ENCODE measurements at places on chromosomes 2 and 18.

GRCh38 chr2:232549655-232550353 lies 553 bp downstream of the TIGD1 start:
- DNase-seq, result no peak

DNA sequence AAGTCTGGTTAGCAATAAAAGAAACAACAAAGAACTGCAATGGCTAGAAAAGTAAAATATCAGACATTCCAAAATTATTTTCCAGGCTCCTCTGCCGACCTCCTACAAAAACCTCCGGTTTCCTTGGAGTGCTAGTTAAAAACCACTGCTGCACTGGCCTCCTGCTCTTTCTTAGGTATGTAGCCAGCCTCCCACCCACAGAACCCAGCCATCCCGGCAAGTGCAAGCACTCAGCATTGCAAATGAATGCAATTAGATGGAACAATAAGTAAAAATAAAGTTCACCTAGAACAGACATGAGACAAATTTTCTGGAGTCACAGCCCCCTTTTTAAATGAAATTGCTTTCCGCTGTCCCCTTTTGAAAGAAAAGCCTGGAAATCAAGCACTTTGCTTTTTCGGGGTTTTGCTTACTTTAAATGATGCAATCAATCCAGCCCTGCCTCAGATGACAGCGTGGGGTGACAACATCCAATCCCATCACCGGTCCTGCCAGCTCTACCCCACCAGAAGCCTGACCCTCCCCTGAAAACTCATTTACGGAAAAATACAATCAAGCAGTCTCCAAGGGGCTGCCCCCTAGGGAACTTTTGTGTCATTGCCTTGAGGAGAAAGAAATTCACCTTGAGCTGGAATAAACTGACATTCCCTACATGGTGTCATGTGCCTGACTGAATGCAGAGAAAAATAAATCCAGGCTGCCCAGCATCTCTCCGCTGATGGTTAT lies 199.8 kb downstream of the EPHA4 start:
- DNase-seq, result peak; percentile 17

DNA sequence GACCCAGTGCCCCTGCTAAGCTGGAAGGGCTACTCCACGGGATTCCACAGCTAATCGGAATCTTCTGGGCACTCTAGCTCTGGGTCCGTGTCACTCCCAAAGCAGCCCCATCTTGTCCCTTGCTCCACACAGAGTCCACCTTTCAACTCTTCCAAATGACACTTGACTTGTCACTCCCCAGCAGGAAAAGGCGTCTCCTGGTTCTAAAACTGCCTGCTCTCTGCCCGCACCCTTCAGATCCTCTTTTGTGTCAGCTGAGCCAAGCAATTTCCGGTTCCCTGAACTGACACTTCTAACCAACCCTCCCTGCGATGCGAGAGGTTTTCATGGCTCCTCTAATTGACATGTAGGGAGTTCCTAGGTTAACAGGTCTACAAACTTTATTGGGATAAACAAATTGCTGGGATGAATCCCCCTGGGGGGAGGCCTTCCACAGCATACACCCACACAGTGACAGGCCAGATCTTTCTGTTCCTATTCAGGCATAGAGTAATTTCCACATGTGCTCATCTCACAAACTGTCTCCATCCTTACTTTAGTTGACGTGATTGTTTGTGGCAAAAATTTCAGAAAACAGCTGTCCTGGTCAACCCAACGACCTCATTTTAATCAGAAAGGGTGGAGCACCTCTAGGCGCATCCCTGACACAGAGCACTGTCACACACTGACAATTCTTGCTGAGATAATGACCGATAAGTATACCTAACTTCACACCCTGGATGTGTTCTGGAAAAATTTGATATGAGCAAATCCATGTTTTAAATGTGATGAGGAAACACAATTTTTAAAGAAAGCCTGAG lies 104.9 kb downstream of the RBMS1 start:
- DNase-seq, result no peak

DNA sequence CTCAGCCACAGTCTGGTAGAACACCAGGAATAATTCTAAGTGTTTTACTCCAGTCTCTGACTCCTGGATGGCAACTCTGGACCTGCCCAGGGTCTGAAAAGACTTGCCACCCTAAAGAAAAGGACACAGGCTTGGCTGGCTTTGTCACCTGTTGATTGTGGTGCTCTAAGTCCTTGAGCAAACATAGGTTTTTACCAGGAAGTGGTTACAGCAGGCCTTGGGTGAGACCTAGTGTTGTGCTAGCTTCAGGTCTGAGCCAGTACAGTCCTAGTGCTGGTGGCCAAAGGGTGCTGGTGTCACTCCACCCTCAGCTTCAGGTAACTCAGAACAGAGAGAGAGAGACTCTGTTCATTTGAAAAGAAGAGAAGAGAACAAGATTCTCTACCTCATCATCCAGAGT lies 1239.4 kb upstream of the CRIM1 start:
- no peak for DNase-seq

GRCh38 chr2:191312163-191312562 lies 67.0 kb downstream of the MYO1B start:
- DNase-seq, result no peak

DNA sequence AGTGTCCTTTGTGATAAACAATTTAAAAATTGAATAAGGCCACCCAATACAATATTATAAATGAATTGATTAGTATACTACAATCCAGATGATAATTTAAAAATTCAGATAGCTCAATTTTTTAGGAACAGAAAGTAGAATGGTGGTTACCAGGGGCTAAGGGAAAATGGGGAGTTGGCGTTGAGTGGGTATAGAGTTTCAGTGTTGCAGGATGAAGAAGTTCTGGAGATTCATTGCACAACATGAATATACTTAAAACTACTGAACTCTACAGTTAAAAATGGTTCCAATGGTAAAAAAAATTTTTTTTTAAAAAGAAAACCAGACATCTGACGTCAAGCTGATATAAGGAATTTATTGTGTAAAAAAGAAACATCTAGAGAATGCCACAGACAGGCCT lies 20.9 kb downstream of the SLC39A6 start:
- no peak for DNase-seq

DNA sequence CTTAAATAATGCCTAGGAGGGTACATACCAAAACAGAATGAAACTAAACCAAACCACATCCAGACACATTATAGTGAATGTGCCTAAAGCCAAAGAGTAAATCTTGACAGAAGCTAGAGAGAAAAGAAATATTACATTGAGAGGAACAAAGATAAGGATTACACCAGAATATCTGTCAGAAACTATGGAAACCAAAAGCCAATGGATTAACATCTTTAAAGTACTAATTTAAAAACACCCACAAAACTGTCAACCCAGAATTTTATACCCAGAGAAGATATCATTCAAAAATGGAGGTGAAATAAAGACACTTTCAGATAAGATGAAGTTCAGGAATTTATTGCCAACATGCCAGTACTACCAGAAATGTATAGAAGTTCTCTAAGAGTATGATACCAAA lies 198.5 kb upstream of the ZEB2 start:
- DNase-seq, result no peak

GRCh38 chr2:129376426-129377077 lies 602.9 kb upstream of the RAB6C start:
- DNase-seq, result no peak

DNA sequence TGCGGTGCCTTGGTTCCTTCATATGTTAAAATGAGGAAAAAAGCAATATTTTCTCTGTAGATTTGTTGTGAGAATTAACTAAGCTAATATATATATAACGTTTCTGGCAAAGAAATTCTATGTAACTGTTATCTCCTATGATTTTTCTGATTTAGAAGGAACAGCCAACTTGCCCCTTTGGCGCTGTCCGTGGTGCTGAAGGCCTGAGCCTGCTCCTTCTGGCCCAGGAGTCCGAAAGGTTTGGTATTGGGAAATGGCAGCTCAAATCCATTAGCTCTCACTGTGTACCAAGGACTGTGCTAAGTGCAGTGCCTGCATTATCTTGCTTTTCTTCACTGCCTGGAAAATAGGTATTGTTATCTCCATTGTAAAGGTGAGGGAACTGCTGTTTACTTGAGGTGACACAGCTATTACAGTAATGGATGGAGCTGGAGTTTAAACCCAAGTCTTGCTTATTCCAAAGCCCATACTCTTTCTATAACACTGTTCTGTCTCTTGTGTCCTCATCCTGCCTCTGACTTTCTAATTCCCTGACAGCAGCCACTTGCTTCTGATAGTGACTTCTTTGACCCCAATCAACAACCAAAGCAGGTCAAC lies 52.2 kb downstream of the C1QL2 start:
- DNase-seq, result no peak

DNA sequence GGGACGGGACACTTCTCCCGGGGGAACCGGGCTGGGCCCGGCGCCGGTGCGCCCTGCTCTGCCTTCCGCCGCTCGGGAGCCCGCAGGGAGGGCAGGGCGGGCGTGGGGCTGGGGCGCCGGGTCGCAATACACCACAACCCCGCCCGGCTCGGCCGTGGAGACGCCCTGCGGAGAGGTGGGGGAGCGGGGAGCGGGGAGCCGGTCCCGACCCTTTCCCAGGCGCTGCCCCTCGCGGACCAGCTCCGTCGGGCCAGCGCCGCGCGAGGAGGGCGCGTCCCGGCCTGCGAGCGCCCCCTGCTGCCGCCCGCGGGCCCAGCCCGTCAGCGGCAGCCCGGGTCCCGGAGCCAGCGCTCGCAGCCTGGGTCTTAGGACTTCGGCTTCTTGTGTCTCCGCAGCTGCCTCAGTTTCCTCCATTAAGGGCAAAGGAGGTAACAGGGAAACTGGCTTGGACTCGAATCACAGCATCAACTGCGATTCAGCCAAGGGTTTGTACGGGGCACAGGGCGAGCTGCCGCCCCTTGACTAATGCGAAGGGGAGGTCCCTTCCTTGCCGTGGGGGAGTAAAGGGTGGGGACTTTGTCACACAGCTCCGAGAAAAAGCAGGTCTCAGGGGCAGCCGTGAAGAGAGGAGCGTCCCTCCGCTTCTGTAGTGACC lies 635 bp upstream of the ADRA2B start:
- DNase-seq, result no peak

GRCh38 chr2:236237468-236238190 lies 26.6 kb downstream of the ASB18 start:
- DNase-seq, result no peak

- no peak for DNase-seq
Observed at GRCh38 chr2:216665242-216665641, 30.1 kb downstream of the IGFBP5 start.

DNA sequence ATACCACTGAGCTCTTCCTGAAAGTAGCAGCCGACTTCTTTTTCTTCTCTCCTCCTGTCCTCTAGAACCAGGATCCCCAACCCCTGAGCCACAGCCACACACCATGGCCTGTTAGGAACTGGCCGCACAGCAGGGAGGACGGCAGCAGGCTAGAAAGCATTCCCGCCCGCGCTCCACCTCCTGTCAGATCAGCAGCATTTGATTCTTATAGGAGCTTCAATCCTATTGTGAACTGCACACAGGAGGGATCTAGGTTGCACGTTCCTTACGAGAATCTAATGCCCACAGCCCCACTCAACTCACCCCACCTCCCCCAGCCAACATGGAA lies 179.1 kb upstream of the SH3BP4 start:
- DNase-seq, result no peak

DNA sequence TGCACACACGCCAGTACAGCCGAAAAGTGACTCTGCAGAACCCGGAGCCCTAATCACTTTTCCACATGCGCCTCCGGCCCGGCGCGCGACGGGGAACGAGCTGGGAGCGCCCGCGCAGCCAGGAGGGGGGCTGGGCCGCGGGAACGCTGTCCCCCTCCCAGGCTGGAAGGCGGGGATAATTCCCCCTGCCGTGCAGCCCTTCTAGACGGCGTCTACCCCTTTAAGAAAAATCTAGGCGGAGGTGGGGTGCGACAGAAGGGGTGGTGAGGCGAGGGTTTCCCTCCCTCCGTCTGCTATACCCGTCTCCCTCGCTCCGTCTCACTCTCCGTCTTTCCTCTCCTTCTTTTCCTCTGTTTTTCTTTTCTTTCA lies 2.4 kb downstream of the CYP26B1 start:
- DNase-seq, result no peak

- no peak for DNase-seq
Observed at GRCh38 chr18:46007165-46007564, 40.0 kb upstream of the EPG5 start.

- DNase-seq, result no peak
Observed at GRCh38 chr2:238613610-238614009, 186.9 kb downstream of the ASB1 start.

Measured in SK-N-DZ (cell line).